NCI-H1092 treated with DMSO at 0.1 percent for 48 hours (cell line): ENCODE measurements at places on chromosomes 7 and 10.

- DNase-seq = peak; percentile 37
These were observed 36.7 kb upstream of the ABLIM1 start for GRCh38 chr10:114694752-114695151.

GRCh38 chr10:56496186-56496486, 135.1 kb upstream of the ZWINT start:
- DNase-seq = no peak

DNA sequence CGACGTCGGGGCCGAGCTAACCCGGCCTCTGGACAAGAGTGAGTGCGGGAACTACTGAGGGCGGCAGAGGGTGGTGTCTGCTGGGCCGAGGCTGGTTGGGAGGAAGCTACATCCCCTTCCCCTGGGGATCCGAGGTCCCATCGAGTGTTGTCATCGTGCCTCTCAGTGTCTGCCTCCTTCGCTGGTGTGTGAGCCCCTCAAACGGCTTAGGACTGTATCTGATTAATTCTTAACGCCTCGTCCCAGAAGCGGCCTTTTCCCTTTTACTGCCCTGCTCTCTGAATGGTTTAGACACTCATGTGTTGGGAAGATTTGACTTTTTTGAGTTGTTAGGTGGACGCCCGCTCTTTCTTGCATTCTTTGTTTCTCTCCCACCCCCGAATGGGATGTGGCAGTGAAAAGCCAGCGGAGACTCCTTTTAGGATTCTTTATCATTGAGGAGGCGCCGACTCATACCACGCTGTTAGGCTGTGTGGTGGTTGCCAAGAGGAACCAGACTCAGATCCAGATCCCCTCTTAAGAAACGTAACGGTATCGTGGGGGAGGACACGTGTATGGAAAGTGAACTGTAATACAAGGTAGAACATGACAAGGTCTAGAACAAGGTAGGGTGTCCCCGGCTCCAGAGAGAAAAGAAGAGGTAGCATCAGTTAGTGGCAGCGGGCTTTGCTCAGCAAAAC, 631 bp downstream of the SUPV3L1 start:
- DNase-seq = no peak

- no peak for DNase-seq
These were observed 5.8 kb upstream of the AEBP1 start for GRCh38 chr7:44098092-44099068.

GRCh38 chr7:97512441-97513207, 219.3 kb upstream of the TAC1 start:
- no peak for DNase-seq
